ENCODE measurements at places on chromosomes 7 and 10. TPM values are rescaled to one million over a fixed set of nuclear protein-coding genes. Genes with fewer than 3 reads are reported as not detected.

Gene GIMAP2
- 42.9 TPM for total RNA-seq

DNA sequence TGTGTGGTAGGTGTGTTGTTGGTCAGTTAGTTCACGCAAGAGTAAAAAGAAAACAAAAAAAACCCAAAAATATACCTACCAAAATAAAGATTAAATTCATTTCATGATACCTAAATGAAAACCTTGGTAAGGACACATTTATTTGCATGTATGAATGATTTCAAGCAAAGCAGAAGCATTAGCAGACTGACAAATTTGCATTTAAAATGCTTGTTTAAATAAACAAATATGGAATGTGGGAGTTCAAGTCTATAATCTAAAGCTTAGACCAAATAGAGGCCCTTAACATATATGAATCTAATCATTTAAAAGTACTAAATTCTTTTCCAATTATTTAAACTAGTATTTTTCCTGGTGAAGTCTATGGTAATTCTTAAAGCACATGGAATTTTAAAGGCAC, 35.8 kb downstream of the GNAT3 start:
- no peaks in the 10 kb centered on the region for H3K4me1 ChIP-seq
- no peak overlapping the region for H3K27ac ChIP-seq
- no peak for DNase-seq
- H3K27me3 ChIP-seq = no peaks in the 10 kb centered on the region

GRCh38 chr10:19782430-19783089, 33.7 kb upstream of the PLXDC2 start:
- no peaks in the 10 kb centered on the region for H3K36me3 ChIP-seq
- no peak overlapping the region for H3K27ac ChIP-seq
- H3K27me3 ChIP-seq = no peaks in the 10 kb centered on the region
- H3K4me1 ChIP-seq = no peaks in the 10 kb centered on the region
- no peak for DNase-seq

DNA sequence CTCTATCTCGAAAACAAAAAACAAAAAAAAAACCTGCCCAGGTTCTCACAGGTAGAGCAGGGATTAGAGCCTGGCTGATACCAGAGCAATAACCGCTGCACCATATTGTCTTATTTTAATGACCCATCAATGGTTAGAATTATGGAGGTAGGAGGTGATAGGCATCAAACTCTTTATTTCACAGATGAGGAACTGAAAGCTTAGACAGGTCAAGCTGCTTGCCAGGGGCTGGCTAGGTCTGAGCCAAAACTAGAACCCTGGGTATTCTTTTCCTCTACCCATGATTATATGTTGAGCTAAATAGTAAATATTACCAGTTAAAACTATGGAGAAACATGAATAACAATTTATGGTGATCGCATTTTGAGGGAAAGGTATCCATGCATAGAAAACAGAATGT, 2.0 kb upstream of the PPP1R3C start:
- DNase-seq = no peak
- peaks cover 10% of the 10 kb centered on the region for H3K27me3 ChIP-seq
- H3K4me3 ChIP-seq = no peak overlapping the region

- H3K4me3 ChIP-seq = no peak overlapping the region
- no peaks in the 10 kb centered on the region for H3K27me3 ChIP-seq
- H3K4me1 ChIP-seq = no peaks in the 10 kb centered on the region
- no peak overlapping the region for H3K27ac ChIP-seq
- no peak for DNase-seq
- H3K36me3 ChIP-seq = no peaks in the 10 kb centered on the region
Observed at GRCh38 chr7:134823400-134823799, 44.0 kb downstream of the CALD1 start.

Gene STRIP2
- total RNA-seq = 21.0 TPM

DNA sequence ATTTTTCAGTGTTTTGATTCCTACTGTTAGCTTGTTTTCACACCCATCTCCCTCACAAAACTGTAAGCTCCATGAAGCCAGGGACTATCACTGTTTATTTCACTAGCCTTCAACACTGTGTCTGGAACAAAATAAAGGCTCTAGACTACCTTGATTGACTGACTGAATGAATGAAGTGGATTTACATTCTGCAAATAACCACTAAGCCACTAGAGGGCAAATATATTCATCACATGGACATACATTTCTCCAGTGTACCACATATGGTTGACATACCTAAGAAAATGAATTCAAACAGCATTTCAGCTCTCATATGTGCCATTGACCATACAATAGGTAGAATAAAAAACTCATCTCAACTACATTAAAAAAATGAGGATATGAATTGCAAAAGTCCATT, 185.9 kb downstream of the RAB11FIP2 start:
- no peaks in the 10 kb centered on the region for H3K4me1 ChIP-seq
- no peak overlapping the region for H3K27ac ChIP-seq
- no peak for DNase-seq
- no peaks in the 10 kb centered on the region for H3K27me3 ChIP-seq

- peak overlapping the region; percentile 10 for H3K4me3 ChIP-seq
- H3K4me1 ChIP-seq = peaks cover 11% of the 10 kb centered on the region
- H3K36me3 ChIP-seq = no peaks in the 10 kb centered on the region
- H3K27me3 ChIP-seq = no peaks in the 10 kb centered on the region
Observed at GRCh38 chr10:88934900-88935672, 17.5 kb downstream of the ACTA2 start.

DNA sequence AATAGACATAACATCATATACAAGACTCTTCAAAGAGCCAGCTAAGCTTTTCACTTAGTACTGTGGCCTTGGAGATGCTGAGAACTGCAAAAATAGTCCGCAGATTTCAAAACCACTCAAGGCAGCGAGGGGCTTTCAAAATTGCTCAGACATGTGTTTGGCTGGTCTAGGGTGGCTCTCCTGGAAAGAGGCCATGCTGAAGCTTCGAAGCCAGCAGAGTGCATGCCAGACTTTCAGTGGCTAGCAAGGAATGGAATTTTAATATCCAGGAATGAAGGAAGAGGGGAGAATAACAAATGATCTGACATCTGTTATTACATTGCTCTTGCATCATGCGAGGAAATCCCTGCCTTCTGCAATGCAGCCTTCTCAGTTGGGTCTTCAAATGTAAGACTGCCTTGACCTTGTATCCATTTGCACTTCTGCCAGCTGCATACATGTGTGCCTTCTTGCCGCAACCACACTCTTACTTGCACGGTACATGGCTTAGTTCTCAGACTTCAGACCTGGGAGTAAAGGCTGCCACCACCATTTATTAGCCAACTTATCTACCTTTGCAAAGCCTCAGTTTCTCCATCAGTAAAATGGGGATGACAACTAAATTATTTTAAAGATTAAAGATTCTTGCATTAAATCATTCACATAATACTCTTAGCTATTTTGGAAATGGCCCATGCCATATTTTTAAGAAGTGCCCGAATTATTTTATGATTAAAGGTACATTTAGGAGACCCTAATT, 55.9 kb downstream of the ITIH5 start:
- H3K27ac ChIP-seq = no peak overlapping the region
- no peak for DNase-seq
- no peaks in the 10 kb centered on the region for H3K4me1 ChIP-seq
- H3K36me3 ChIP-seq = no peaks in the 10 kb centered on the region
- H3K27me3 ChIP-seq = no peaks in the 10 kb centered on the region
